ENCODE measurements at places on chromosomes 16 and 17.

- no peak for DNase-seq
Observed at GRCh38 chr17:4184811-4185210, 41.8 kb downstream of the CYB5D2 start.

DNA sequence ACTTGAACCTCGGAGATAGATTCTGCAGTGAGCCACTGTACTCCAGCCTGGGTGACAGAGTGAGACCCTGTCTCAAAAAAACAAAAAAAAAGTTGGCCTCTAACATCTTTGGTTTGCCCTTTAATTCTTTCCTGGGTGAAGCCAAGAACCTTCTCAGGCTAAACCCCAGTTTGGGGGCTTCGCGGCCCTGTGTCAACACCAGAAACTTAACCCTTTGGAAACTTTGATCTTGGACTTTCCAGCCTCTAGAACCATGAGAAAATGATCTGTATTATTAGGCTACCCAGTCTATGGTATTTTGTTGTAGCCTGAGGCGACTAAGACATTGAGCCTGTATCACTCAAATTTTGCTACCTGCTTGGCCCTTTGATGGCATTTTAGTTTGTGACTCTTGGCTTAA, 86.2 kb downstream of the CDC27 start:
- no peak for DNase-seq

- DNase-seq, result no peak
Observed at GRCh38 chr17:60823515-60823914, 145.9 kb downstream of the BCAS3 start.

DNA sequence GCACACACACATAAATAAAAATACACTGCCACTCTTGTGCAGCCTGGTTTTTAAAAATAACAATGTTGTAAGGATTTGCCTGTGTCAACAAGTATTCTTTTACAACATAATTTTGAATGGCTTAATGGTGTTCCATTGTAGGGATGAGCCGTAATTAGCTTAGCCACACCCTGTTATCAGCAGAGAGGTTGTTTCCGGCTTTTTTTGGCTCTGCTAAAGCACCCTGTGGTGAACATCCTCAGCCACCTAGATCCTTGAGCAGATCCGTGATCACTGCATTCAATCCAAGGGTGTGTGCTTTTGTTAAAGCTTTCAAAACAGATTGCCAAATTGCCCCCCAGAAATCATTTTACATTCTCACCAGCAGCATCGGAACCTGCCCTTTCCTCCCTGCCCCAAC, 7.0 kb downstream of the KATNB1 start:
- DNase-seq, result no peak

- no peak for DNase-seq
Observed at GRCh38 chr17:3766779-3767178, 34.2 kb downstream of the ITGAE start.

DNA sequence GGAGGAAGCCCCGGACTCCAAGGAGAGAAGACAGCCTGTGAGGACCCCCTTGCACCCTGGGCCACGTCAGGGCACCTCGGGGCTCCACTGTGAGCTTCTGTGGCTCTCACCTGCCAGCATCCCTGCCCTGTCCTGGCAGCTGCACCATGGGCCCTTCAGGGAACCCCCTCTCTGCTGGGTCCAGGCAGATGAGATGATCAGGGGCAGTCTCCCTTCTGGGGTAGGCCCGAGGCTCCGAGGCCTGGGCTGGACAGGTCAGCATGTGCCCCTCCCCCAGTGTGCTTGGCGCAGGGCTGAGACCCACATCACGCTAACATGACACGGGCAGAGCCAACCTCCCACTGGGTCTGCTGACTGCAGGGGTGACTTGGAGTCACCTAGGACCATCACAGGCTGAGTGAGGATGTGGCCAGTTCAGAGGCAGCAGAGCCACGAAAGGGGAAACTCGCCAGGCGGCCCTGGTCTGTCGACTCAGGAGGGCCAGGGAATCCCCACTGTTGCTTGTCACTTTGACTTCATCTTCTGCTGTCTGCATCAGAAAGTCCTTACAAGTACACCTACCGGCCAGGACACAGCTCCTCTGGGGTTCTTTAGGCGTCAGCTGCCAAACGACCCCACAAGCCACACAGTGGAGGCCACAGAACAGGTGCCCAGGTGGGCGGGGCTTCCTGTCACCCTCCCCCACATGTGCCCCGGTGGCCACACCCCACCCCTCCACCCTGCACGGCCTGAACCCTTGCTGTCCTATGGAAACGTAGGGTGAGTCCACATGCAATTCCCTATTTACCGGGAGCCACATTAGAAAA, 2.2 kb downstream of the GALNS start:
- no peak for DNase-seq

- no peak for DNase-seq
Observed at GRCh38 chr17:8753136-8753975, 5.0 kb downstream of the SPDYE4 start.
